NCI-H345 (cell line): ENCODE measurements at places on chromosomes 16 and 17.
A peak's percentile ranks its signal among the peaks of the same experiment; 100 is the strongest.

GRCh38 chr17:35160354-35161201 lies 13.0 kb downstream of the UNC45B start:
- DNase-seq: no peak

DNA sequence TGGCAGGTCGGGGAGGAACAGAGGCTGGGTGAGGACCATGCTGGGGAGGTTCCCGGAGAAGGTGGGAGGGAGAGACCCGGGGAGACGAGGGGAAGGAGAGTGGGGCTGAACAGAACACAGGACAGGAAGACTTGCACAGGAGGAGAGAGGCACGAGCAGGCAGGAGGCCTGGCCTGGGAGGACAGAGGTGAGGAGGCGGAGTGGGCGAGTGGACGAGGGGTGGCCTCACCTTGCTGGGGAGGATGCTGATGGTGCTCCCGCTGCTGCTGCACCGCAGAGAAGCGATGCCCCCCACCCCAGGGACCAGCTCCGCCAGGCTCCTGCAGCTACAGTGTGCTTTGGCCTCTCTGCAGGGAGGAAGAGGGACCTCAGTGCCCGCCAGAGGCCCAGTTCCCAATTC lies 34.5 kb downstream of the TMEM204 start:
- DNase-seq: no peak

- peak; percentile 84 for DNase-seq
These were observed 9.8 kb downstream of the FSCN2 start for GRCh38 chr17:81537856-81538555.

- no peak for DNase-seq
These were observed 14.6 kb downstream of the TOX3 start for GRCh38 chr16:52532384-52532783.

DNA sequence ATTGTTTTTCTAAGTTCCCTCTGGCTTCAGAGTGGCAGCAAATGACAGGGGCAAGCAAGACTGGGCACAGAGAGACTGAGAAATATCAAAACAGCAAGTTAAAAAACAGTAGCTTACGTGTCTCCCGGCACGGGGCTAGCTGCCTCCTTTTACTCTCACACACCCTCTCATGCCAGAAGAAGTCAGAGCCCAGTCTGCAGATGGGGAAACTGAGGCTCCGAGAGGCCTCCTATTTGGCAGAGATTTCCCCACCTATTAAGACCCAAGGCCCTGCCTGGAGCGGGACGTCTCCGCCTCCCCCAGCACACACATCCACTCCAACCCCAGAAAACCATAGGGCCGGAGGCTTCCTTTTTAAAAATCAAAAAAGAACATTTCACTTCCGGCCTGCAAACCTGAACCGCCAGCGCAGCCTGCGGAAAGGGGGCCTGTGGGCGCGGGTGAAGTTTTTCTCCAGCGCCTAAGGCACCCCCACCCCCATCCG lies 832 bp downstream of the CARHSP1 start:
- DNase-seq: no peak

DNA sequence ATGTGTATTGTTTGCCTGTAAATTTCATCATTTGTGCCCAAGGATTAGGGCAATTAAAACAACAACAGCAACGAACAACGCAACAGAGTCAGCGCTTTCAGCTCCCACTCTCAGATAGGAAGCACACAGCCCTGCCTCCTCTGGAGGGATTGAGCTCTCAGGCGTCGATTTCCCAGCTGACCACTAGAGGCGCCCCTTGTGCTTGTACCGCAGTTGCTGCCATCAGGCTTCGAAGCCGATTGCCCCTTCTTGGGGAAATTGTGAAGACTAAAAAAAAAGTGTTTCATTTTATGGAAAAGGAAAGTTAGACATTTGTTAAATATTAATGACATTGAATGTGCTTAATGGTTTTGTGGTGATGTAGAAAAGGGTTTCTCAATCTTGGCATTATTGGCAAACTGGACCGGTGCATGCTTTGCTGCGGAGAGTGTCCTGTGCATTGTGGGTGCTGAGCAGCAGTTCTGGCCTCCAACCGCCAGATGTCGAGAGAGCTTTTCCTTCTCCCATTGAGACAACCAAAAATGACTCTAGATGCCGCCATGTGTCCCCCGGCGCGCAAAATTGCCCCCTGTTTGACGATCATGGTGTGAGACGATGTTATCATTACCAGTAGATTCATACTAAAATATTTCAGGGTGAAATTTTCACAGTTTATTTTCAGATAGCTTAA lies 650.4 kb upstream of the RBFOX1 start:
- DNase-seq: no peak

- no peak for DNase-seq
These were observed 23.8 kb upstream of the SUPT4H1 start for GRCh38 chr17:58375811-58376210.

DNA sequence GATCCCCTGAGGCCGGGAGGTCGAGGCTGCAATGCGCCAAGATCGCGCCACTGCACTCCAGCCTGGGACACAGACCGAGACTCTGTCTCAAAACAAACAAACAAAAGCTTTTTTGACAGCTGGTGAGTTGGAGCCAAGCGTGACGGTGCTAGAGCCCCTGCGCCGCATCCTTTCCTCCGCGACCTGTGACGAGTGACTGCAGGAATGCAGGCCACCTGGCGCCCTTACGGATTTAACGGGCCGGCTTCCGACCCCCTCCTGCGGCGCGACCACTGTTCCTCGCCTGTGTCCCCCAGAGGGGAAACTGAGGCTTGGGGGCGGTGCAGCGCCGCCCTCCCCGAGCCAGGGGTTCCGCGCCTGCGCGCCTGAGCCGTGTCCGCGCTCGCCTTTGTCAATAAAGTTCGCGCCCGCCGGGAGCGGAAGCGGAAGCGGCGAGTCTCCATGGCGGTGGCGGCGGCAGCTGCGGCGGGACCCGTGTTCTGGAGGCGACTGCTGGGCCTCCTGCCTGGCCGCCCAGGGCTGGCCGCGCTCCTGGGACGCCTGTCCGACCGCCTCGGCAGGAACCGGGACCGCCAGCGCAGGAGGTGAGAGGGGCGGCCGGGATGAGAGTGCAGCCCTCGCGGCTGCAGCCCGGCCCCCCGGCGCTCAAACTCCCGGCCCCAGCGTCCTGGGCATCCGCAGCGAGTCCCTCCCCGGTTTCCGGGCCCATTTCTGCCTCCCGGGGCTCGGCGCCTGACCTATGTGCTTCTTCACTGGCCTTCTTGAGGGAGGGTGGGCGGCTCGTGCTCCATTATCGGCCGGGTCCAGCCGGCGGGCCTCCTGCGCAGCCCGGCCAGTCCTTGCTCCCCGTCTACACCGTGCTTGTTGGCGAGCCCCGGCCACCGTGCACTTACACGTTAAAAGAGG lies at the start of gene PGS1:
Gene PGS1, plus strand, starts transcription at position 425 of the 906 bp plus-strand sequence. Its CDS starts 17 bp downstream, at position 442.
- DNase-seq: peak; percentile 86

DNA sequence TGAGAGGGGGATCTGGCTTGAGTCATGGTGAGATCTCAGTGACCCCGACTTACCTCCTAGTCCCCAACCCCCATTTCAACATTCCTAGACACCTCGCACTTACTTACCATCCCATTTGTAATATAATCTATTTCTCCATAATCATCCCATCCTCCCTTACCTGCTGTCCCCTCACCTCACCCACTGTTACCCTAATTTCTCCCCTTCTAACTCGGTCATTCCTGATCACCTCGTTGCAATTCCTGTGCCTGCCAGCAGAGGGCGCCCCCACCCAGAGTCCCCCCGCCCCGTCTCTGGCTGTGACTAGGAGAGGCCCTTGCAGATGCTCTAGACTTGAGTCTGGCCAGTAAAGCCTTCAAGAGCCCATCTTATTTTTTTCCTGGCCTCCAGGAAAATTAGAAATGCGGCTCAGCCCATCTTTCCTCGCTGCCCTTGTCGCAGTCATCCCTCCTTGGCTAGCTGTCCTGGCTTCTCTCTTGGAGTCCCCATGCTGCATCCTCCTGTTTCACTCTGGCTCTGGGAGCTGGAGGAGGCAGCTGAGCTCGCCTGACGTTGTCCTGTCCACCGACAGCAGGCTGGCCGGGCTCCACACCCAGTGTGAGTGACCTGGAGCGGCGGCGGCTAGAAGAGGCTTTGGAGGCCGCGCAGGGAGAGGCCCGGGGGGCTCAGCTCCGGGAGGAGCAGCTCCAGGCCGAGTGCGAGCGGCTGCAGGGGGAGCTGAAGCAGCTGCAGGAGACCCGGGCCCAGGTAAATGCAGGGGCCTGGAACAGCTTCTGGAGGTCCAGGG lies 5.0 kb downstream of the TBKBP1 start:
- peak; percentile 35 for DNase-seq

DNA sequence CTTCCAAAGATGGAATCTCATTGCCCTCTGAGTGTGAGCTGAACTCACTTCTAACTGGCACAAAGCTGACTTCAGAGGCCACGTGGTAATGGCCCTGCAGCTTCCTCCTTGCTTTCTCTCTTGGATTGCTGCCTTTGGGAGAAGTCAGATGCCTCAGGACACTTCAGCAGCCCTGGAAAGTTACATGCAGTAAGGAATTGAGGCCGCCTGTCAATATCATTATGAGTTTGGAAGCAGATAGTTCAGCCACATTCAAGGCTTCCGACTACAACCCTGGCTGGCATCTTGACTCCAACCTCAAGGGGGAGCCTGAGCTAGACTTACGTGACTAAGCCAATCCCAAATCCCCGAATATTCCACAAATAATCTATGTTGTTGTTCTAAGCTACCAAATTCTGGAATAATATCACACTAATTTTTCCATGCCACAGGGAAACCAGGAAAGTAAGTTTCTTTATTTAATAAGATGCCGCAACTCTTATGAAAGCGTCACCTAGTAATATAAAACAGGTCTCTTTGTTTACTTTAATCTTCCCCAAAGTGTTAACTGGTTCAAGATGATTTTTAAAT lies 13.6 kb downstream of the CEP20 start:
- peak; percentile 36 for DNase-seq

- DNase-seq: no peak
These were observed 44.4 kb downstream of the MAP1LC3B start for GRCh38 chr16:87436225-87437172.

- DNase-seq: no peak
These were observed 452 bp downstream of the SLC25A10 start for GRCh38 chr17:81712468-81713003.

GRCh38 chr17:6244253-6244652 lies 174.1 kb downstream of the WSCD1 start:
- DNase-seq: no peak

- DNase-seq: no peak
These were observed 21.1 kb downstream of the TMC6 start for GRCh38 chr17:78107457-78107856.

GRCh38 chr16:66849549-66849948 lies 5.3 kb downstream of the CA7 start:
- DNase-seq: no peak

DNA sequence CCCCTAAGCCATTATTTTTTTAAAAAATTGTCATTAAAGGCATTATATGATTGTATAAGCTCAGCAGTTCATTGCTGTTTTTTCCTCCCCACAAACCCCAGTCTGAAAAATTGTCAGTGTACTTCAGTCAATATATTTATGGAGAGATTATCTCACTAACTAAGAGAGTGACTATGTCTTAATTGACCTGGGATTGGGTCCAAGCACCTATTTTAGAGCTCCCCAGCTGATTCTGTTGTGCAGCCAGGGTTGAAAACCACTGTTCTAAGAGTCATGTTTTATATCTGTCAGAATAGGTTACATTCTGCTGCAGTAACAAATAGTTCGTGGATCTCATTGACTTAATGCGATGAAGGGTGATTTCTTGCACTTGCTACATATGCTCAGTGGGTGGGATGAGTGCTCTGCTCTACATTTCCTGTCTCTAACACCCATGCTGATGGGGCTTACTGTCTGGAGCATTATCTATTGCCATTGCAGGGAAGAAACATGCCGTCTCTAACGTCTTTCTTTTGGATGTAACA lies 171.2 kb upstream of the MPHOSPH6 start:
- DNase-seq: no peak

- DNase-seq: peak; percentile 18
These were observed 34.8 kb downstream of the UBN1 start for GRCh38 chr16:4882000-4882632.

DNA sequence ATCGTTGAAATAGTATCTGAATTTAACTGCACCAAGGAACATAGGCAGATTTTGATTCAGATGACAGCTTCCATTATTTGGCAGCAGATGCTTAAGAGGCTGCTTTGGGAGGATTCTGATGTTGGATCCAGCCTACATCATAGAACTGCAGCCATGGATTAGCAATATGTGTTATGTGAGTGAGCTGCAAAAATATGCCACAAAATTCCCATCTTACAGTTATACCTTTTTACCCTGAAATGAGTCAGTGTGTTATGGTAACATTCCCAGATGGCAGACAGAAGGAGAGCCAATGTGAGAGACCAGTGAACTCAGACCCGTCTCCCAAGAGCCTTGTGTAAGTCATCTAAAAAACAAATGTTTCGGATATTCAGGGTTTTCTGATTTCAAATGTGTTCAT lies 206.1 kb downstream of the CDH13 start:
- no peak for DNase-seq

DNA sequence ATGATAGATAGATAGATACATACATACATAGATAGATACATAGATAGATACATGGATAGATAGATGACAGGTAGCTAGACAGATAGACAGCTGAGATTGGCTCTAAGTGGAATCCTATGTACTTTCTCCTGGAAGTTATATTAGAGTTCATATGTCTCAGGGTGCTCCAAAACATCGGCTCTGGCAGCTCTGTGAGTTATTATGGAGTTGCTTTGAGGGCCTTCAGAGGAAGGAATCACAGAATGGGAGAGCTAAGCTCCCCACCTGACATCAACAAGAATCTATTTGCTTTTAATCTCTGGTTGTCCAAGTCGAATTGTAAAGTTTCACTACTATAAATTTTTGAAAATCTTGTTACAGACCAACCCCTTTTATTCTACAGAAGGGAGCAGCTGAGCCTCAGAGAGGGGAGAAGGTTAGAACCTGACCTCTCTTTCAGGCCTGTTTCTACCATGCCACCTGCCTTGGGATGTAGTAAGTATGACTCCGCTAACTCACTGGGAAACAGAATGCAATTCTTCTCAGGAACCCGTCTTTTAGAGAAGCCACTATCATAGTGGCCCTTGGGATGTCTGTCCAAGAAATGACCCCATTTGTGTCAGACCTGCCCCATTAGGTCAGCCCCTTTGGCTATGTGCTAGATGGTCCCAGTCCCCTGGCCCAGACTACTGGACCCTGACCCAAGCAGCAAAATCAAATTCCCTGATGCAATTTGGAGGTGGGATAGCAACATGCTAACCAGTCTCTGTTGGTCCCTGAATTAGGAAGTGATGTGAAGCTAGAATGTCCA lies 18.3 kb downstream of the GP2 start:
- DNase-seq: no peak

DNA sequence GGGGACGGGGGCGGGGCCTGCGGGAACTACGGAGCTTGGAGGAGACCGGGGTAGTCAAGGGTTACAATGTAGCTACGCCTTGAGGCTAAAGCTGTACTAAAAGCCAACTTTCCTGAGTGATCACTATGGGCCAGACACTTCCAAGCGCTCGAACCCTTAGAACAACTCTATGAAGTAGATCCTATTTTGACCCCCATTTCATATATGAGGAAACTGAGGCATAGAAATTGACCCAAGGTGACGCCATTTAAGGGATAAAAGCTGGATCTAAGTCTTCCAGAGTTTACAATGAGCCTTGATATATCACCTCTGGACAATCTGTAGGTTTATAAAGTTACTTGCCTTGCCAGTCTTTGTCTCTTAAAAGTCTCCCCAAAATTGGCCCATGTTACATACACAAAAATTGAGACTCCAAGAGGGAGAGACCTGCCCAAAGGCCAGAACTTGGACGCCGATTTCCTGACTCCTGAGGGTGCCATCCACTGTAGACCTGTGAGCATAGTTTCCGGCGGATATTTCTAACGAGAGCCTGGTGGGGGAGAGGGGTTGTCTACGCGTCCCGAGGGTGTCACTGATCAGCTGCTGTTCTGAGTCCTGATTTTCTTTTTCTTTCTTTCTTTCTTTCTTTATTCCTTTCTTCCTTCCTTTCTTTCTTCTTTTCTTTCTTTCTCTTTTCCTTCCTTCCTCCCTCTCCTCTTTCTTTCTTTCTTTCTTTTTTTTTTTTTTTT lies 555 bp upstream of the NCBP3 start:
- DNase-seq: no peak
